Stimulated activated CD4-positive, alpha-beta T cell treated with anti-CD3 and anti-CD28 coated beads, TNF-alpha, amount 100 ng/mL, for 48 hours (primary cell): ENCODE measurements at places on chromosomes 2 and 18.

DNA sequence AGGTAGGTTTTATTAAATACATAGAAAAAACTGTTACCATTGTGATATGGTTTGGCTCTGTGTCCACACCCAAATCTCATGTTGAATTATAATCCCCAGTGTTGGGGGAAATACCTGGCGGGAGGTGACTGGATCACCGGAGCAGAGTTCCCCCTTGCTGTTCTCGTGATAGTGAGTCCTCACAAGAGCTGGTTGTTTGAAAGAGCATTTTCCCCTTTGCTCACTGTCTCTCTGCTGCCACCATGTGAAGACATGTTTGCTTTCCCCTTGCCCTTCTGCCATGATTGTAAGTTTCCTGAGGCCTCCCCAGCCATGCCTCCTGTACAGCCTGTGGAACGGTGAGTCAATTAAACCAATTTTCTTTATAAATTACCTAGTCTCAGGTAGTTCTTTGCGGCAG is 352.7 kb upstream of the SLC39A10 start:
- DNase-seq = no peak

- DNase-seq = no peak
Measured at GRCh38 chr2:38474021-38474456, 97.0 kb upstream of the ATL2 start.

GRCh38 chr2:71702971-71703898 is 249.9 kb downstream of the DYSF start:
- no peak for DNase-seq

DNA sequence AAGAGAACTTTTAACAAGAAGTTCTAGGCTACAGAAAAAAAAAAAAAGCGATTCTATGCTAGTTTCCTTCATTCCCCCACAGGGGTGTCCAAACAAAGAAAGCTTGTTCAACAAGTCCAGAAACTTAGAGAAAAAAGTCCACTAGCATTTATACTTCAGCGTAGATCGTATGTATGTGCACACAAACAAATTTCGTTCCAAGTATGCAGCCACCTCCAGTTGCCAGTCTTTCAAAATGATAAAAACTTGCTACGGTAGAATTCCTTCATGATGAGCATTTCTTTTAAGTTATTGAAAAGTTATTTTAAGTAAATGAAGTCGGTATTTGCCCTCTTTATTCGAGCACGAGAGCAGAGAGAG is 3.7 kb upstream of the OTX1 start:
- no peak for DNase-seq

DNA sequence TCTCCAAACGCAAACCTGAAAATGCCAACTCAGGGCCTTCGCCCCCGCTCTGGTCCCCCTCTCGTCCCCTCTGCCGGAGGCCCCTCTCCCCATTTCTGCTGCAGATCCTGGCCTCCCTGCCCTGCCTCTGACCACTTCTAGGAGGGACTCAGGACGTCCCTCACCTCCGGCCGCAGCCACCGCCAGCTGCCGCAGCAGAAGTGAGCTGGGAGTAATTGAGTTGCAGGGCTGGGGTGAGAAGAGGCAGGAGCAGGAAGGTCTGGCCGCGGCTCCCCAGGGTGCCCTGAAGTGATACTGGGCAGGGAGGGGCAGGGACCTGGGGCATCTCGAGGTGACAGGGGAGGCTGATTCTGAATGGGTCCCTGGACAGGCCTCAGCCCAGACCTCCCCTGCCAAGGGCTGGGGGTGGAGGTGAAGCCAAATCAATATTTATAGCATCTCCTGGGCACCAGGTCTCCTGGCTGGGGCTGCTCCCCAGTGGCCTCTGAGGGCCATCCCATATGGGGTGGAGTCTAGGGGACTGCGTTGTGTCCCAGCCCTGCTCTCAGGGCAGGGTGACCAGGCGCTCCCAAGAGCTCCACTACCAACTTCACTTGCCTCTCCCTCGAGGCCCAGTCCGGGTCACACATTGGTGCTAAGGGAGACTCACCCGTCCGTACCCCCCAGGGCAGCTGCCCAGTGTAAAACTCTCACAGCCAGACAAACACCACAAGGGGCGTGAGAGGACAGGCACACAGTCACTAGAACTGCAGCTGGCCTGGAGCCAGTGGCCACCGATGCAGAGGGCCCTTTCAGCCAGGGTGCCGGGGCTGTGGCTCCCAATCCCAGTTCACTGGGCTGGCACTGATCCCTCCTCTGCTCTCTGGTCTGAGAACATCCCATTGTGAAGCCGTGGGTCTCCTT is 33.0 kb downstream of the KCNIP3 start:
- DNase-seq = no peak

- DNase-seq = no peak
Measured at GRCh38 chr2:42443718-42444399, 49.9 kb downstream of the KCNG3 start.

DNA sequence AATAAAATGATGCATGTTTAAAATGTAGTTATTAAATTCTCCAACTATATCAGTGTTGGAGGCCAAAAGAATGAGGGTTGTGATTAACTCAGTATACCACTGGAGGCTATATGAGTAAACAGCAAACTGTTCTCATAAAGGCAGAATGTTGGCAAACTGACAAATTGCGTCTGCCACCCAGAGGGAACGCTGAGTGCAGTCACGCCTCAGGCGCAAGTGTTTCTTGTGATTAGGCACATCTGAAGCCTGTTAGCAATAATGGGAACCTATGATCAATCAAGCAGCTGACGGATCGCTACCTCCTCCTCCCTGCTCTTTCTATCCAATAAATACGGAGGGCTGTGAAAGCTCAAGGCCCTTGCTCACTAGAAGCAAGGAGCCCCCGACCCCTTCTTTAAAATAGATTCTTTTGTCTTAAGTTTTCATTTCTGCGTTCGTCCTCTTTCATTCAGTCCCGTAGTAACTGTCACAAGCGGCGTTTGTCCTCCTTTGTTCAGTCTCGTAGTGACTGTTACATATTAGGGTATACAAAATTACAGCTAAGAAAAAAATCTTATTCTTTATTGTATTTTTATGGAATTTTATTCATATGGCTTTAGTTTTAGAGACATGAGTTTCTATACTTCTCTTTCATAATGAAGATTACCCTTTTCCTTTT is 16.3 kb upstream of the RMND5A start:
- no peak for DNase-seq

DNA sequence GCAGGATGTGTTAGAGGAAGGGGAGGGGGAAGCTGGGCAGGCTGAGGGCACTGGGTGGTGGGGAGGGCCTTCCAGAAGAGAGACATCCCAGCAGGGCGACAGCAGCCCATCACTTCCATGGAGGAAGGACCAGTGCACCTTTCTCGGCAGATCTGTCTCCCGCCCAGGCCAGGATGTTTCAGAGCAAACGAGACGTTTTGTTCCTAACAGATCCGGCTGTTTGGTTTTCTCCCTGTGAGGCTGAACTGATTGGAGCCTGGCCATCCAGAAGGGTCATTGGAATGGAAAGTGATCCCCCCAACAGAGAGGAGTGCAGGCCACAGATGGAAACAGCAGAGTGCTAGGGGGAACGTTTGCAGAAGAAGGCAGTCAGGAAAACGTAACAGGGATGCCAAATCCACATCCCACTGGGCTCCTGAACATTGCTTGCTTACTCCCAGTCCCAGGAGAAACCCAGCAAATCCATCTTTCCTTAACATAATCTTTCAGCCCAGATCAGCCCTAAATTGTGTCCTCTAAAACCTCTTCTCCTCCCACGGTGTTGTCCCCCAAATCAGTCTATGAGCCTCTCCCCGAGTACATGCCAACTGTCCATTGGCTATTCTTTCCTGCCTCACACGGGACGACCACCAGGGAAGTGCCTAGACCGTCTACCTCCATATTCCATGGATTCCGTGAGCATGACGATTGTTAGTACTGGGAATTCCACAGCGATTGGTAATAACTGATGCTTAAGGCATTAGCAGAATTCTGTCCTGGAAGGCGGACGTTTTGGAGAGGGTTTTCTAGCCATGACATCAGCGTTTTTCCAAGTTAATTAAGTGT is 126.8 kb downstream of the SEPTIN10 start:
- DNase-seq = no peak

DNA sequence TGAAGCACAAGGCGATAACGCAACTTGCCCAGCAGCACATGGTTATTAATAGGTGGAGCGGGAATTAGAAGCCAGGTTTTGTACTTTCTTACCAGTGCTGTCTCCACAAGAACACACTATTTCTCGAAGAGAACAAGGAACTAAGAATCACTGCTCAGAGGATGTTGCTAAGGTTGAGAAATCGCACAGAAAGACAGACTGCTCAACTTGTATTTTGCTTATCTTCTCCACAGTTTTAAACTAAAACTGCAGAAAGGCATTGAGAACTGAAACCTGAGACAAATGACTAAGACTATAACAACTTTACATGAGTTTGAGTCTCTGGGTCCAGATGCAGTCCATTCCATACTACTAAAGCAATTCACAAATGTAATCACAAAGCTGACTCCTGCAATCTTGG is 6.2 kb downstream of the PRKD3 start:
- no peak for DNase-seq

- no peak for DNase-seq
Measured at GRCh38 chr2:240248721-240249422, 108.4 kb upstream of the OTOS start.

- no peak for DNase-seq
Measured at GRCh38 chr2:213279971-213280370, 4.3 kb upstream of the SPAG16 start.

- no peak for DNase-seq
Measured at GRCh38 chr2:201049455-201049854, 22.0 kb downstream of the HYCC2 start.

DNA sequence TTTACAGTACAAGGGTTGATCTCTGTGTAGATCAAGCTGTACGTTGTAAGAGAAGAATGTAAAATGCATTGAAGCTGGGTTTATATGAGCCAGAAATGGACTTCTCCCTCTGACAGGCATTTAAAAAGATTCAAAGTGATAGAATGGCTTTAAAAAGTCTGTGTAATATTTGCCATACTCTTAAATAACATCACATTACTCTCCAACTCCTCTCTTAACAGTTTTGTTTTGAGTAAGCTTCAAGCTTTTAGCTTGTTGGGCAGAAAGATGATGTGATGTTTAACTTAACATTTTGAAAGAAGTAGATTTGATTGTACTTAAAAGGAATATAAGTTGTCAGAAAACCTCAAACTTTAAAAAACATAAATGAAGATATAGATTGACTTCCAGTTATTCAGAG is 72.2 kb downstream of the COX7A2L start:
- no peak for DNase-seq

DNA sequence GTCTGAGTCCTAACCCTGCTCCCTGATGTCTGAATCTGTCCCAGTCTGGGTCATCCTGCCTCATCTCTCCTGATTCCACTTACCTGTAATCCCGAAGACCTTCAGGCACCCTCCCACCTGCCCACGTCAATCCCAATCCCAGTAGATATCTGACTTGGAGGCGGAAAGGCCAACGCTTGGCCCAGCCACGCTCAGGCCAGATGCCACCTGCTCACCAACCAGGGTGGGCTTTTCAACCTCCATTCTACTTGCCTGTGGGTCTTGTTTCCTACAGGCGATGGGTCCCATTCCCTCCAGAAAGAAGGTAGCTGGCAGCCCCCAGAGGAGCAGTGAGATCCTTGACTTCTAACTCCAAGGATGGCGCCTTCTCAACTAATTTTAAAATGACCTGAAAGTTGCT is 59.7 kb downstream of the INPP5D start:
- DNase-seq = no peak

DNA sequence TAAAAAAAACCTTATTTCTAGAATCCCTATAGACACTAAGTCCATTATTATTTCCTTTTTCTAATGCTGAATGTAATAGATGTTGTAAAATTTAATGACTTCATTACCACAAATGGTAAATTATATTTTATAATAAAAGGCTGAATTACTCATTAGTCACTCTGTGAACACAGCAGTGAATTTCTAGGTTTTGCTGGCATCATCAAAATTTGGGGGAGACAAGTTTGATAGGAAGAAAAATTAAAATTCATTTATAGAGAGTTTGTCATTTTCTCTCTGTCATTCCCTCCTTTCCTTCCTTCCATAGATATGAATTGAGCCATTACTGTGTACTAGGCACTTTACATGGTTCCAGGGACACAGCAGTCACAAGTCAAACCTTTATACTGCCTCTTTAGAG is 340.9 kb downstream of the TRIB2 start:
- no peak for DNase-seq

DNA sequence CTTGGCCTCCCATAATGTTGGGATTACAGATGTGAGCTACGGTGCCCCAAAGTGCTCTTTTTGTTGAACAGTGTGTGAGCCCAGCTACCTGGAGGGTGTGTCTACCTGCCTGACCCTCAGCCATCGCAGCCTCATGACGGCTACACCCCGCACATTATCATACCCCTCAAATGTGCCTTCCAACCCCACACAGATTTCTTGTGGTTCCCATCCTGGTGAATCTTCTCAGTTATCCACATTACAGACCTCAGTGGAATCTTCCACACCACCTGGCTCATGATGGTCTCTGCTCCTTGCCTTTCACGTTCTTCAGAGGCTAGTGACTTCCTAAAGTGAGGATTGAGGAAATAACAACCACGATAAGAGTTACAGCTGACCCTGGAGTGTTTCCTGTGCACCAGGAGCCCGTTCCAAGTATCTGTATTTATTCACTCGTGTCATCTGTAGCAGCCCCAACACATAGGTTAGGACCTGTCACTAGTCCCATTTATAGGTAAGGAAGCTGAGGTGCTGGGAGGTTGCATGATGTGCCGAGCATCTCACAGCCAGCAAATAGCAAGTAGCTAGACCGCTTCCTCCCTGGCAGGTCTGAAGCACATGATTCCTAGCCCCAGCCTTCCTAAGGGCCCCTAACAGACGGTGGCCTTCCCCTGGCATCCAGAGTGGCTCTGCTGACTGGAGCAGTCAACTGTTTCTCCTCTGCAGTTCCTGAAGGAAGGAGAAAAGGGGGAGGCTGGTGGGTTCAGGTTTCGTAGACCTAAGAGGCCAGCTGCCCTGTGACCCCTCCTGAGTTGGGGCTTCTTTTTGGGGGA is 47.3 kb downstream of the TCF7L1 start:
- no peak for DNase-seq

DNA sequence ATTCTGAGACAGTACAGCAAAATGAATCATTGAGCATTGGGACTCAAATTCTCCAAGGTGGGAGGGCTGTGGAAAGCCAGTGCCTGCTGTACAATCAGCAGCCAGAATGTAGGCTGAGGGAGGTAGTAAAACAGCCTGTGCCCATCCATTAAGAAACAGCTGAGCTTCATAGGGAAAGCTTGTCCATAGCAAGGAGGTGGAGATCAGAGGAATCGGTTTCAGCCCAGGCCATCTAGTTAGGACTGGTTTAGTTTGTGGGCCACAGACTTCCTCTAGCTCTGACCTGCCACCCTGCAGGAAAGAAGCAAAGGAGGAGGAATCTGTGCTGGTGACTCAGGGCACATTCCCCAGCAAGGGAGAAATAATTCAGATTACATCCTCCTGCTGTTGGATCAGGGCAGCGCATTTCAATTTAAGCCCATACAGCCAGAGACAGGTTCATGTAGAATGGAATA is 333.4 kb downstream of the SETBP1 start:
- no peak for DNase-seq

GRCh38 chr18:12911025-12911928 is 27.2 kb upstream of the PTPN2 start:
- DNase-seq = peak; percentile 19
